ENCODE measurements at places on chromosomes 5 and 9.

GRCh38 chr5:134458234-134459009 lies 46.7 kb upstream of the CDKN2AIPNL start:
- DNase-seq, result no peak

DNA sequence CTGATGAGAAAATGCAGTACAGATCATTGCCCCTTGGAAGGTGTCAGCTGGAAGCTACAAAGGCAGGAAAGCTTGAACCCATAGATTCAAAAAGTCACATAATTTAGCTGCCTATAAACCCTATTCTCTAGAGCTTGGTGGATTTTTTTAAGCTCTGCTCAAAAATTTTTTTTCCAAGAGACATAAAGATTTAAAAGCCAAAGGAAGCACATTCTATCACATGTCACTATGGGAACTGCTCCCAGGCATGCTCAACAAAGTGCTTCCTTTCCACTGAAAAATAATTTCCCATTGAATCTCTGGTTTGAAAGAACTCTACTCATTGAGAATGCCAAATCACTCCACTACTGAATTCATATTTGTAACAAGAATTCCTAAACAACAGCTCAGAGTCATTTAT lies 419.8 kb downstream of the CETN3 start:
- DNase-seq, result no peak

DNA sequence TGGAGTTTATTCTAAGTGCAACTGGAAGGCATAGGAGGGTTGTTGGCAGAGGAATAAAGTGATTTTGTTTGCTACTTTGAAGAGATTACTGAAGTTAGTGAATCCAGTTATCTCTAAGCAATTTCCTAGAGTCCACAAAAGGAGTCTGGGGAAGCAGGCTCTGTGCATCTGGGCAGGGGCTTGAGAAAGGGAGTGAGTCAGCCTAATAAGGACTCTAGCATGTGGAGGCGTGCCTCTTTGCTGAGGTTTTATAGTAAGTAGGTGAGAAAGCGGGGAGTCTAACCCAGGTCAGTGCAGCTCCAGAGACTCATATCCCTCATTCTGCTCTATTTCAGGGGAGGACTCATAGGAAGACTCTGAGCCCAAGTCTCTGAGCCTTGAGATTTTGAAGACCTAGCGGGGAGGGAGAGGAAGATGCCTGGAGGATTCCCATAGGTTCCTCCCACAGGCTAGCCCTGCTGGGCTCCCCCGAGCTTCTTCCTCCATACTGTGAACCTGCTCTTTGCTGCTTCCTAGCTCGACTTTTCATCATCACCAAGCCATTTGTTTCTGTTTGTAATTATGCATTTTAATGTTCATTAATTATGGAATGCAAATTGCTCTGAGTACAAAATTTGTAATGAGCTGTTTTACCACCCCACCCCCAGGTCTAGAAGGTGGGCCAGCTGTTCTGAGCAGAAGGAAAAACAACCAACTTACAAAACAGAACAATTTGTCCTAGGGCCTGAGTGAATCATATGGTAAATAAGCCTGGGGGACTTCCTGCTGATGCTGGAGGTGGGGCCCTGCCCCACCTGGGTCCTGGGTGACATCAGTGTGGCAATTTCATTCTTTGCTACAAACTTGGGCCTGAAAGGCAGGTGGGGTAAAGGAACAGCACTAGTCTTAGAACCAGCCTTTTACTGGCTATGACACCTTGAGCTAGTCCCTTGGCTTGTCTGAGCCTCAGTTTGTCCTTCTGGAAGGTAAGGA lies 150.2 kb downstream of the TRIM32 start:
- DNase-seq, result no peak

GRCh38 chr5:180739271-180739670 lies 587 bp downstream of the OR2Y1 start:
- no peak for DNase-seq

- peak; percentile 72 for DNase-seq
Measured at GRCh38 chr9:19028835-19029451, 4.1 kb downstream of the SAXO1 start.

DNA sequence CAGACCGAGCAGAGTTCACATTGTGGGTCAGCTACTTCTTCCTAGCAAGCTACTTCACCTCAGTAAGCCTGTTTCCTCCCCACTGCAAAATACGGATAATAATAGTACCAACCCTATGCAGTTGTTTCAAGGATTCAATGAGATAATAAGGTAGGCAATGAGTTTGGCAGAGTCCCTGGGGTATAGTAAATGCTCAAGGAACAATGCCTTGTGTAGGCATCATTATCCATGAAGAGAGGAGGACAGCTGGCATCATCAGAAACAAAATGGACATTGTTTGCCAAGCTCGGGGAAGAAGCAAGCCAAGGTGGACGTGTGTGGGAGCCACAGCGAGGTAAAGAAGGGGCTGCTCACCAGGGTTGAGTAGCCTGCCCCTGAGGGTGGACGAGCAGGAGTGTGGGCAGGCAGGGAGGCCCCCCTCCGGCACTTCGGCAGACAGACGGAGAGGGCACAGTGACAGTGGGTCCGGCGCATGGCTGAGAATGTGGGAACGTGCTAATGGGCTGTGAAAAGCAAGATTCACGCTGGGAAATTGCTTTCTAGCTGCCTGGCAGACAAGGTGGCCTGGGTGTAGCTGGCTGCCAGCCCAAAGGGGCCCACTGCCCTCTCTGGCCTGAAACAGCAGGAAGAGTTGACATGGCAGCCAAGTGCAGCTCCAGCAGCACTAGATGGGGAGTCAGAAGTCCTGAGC lies 10.1 kb downstream of the CAMK2A start:
- no peak for DNase-seq

DNA sequence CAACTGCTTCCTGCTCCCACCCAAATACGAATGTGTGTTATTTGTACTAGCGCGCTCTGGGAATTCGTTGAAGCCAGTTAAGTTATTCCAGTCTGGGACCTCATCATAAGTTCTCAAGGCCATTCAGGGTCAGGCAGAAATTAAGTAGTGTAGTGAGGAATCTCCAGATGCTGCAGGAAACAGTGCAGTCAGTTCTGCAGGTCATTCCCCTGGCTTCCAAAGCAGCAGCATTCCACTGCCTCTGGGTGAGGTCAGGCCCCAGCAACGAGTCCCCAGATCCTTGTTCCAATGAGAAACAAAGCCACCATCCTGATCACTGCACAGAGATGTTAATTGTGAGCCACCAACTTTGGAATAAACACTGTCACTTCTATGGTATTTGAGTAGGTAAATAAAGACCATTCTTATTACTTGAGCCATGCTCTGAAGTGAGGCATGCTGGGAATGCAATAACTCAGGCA lies 33.1 kb downstream of the SVEP1 start:
- DNase-seq, result no peak

DNA sequence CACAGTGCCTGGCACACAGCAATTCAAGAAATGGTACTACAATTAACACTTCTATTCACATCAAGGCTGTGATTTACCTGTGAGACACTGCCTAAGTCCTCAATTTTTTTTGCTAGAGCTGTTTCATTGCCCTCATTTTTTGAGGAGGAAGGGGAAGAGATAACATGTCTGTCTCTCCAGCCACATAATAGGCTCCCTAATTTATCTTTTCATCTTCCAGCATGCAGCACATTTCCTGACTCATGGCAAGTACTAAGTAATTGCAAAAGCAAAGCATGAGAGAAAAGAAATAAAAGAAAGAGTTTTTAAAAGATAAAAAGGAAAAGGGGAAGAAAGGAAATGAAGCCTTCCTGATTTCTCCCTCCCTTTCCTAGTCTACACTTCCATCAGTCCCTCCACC lies 26.9 kb upstream of the RNF38 start:
- DNase-seq, result no peak

DNA sequence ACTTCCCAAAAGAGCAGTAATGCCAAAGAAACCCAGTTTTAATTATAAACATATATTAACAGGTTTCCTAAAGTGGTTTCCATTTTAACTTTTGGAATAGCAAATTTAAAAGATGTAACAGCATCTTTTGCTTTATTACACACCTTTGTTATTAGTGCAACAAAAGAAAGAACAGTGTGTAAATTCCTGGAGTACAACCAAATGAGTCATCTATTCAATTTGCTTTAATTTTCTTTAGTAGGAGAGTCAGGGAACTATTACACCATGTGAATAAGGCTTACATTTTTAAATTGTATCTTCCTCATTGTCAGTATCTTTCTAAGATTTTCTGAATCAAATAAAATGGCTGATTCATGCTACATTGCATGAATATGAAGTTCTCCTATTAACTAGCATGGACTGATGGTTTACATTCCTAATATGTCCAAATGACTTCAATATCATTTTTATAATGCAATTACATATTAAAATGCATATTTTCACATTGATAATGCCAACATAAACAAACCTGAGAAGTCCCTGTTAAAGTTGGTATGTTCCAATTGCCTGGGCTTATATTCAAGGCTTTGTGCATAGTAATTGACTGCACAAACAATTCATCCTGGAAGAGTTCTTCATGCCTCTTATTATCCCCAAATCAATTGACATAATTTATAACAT lies 22.5 kb downstream of the EDIL3 start:
- no peak for DNase-seq

- DNase-seq, result no peak
Measured at GRCh38 chr5:169430671-169431070, 129.7 kb upstream of the SLIT3 start.

DNA sequence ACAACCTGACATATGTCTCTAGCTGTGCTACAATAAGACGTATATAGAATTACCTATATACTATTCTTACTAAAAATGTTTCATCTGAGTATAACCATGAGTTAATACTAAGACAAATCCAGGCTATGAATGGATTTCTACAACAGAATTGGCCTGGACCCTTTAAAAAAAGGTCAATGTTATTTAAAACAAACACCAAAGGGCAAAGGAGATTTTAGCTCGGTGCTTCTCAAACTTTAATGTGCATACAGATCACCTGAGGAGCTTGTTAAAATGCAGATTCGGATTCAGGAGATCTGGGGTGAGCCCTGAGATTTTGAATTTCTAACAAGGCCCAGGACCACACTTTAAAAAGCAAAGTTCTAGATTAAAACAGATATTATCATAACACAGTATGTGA lies 6.5 kb downstream of the TNFSF8 start:
- no peak for DNase-seq

DNA sequence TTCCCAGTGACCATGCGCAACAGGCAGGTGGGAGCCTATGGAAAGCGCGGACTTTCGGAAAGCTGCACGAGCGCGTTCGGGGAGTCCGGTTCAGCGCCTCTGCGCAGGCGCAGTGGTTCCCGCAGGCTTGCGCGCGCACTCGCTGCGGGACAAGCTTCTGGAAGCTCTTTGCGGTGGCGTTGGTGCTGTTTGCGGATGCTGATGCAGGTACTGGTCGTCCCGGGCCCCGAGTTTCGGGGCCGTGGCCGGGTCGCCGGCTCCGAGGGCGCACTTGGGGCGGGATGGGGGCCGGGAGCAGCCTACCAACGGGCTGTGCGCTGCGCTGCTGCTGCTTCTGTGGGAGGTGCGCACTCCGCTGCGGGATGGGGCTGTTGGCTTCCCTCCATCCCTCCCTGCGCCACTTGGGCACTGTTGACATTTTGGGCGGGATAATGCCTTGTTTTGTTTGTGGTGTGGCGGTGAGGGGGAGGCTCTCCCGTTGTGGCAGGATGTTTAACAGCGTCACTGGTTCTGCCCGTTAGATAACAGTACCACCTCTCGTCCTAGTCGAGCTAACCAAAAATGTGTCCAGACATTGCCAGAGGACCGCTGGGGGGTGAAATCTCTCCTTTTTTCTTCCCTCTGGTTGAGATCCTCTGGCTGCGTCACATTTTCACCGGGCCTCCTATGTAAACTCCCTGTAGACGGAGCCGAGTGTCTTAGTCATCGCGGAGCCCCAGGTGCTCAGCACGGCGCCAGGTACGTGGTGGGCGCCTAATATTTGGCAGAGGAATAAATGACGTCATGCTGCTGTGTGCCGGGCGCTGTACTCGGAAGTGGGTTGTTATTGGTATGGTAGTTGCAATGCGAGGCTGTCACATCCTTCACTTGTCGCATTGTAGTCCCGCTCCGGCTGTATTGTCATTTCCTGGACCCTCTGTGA lies at the start of gene ZNF483:
ZNF483 (plus strand) TSS at position 124 of the 922 bp plus-strand sequence. CDS start 2,217 bp downstream, outside the sequence.
- peak; percentile 92 for DNase-seq

GRCh38 chr9:95874989-95875304 lies 544 bp upstream of the ERCC6L2 start:
- DNase-seq, result peak; percentile 53

- DNase-seq, result no peak
Measured at GRCh38 chr9:10899509-10899908, 286.7 kb upstream of the PTPRD start.

DNA sequence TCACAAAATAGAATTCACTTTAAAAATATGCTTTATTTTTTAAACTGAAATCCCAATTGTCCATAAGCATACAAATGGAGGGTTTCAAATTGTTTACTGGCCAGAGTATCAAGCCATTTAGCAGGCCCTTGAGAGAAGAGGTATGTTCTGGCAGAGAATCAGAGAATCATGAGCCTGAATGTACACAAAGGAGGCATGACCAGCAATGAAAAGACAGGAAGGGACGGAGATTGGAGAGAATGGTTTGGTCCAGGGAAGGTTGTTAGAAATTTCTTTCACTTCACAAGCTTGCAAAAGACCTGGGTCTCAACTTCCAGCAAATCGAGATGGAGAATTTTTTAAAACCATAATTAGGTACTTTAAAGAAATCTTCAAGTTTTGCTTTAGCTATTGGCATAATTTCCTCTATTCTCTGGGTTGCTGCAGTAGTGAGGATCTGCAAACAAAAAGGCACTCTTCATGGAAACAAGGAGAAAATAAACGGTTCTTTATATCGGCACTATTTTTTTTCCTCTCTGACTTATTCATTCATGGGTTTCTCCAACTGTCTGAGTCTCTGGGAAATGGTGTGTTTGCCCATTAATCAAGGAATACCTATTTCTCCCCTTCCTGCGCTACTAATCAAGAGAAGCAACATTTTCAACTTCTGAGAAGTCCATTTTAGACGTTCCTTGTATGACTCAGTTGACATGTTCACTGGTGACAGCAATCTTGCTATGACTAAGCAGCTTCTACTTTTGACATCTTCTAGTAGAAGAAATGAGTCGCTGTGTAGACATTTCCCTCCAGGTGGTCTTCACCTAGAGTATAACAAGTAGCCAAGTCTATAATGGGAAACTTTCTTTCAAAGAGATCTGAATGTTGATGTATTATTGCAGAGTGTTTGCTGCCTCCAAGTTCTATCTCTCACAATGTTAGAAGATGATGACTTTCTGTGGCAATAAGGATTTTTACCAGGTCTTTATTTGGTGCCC lies 23.1 kb upstream of the ERCC6L2 start:
- no peak for DNase-seq

DNA sequence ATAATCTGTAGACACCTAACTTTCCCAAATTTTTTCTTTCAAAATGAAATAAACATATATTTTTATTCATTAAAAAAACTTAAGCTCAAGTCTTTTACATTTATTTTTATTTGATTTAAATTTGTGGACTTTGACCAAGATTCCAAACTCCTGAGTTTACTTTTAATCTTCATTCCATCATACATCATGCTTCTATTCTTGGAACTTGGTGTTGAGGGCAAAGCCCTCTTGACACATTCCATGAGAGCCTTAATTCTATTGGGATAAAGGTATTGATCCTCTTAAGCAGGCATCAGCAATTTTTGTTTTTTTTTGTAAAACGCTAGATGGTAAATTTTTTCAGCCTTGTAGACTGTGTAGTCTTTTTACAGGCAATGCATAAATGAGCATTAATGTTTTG lies 53.6 kb downstream of the FBXO4 start:
- no peak for DNase-seq
